ENCODE measurements at places on chromosomes 4 and X. TPM values are rescaled to one million over a fixed set of nuclear protein-coding genes. Genes with fewer than 3 reads are reported as not detected.

- no peak for DNase-seq
These were observed 56.1 kb downstream of the TSPAN5 start for GRCh38 chr4:98602270-98602669.

JAKMIP1 gene
- total RNA-seq: 0.50 TPM

GRCh38 chr4:27350161-27350560 lies 489.5 kb downstream of the STIM2 start:
- DNase-seq: no peak

- DNase-seq: no peak
These were observed 1.1 kb upstream of the GPM6A start for GRCh38 chr4:175813204-175813603.

CC2D2A gene
- 3.8 TPM for total RNA-seq

GRCh38 chrX:130805903-130806302 lies 97.1 kb downstream of the ENOX2 start:
- DNase-seq: no peak

- no peak for DNase-seq
These were observed 34.8 kb downstream of the DOCK11 start for GRCh38 chrX:118530219-118530911.

- DNase-seq: no peak
These were observed 85.0 kb downstream of the TEX13C start for GRCh38 chrX:125404667-125405160.

LEF1 gene
- 0.59 TPM for total RNA-seq

DNA sequence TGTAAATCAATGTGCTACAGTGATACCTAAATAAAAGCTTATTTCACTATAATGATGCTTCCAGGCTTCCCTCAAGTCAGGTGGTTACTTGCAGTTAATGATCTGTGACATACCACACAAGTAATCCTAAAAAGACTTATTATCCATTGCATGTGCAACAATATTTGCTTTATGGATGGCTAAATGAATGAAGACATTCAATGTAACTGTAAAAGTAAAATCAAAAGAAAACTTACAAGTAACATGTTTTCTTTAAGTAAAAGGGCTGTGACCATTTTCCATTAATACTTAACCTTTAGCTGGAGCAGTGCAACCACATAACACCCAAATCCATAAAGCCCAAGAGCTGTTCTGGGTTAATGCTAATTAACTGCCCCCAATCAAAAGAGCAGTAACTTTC lies 42.6 kb downstream of the RAB28 start:
- no peak for DNase-seq

TNMD gene
- not detected for total RNA-seq

GRCh38 chr4:150720973-150721518 lies 139.1 kb downstream of the MAB21L2 start:
- no peak for DNase-seq

GRCh38 chr4:147576084-147576483 lies 41.1 kb upstream of the TMEM184C start:
- DNase-seq: no peak

GUCY2F gene
- total RNA-seq: under 0.01 TPM

NAP1L2 gene
- total RNA-seq: 0.17 TPM

- DNase-seq: no peak
These were observed 30.7 kb upstream of the SGMS2 start for GRCh38 chr4:107793996-107794395.

KLKB1 gene
- 73.7 TPM for total RNA-seq

SPANXA1 gene
- total RNA-seq: not detected

DNA sequence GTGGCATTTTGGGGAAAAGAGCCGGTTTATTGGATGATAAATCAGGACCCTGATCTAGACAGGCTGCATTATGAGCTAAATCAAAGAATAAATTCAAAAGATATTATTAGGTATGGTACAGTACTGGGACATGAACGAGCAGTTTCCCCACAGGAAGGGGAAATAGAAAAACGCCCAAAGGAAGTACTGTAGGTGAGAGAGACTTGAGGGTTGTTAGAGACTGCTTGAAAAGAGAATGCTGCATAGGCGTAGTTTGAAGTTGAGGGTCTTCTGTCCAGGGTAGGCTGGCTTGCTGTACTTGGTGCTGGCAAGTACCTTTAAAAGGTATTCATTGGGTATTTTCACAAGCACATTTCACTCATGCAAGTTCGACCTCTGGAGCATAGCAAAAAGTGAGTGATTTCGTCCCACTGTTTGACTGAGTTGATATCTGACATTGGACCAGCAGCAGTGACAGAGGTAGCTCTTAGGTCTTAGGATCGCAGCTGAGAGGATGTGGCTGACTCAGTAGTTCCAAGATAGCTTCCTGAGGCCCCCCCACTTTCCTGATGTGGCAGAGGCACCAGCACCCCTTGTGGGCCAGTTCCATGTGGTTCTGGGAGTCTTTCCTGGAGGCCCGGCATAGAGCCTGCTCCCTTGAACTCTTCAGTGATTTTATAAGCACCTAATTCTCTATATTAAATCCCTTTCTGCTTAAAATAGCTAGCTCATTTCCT lies 64.3 kb downstream of the TMEM131L start:
- DNase-seq: no peak

- DNase-seq: no peak
These were observed 36.9 kb upstream of the MAN2B2 start for GRCh38 chr4:6538111-6538510.

- no peak for DNase-seq
These were observed 174.6 kb downstream of the PRR32 start for GRCh38 chrX:126994032-126994600.

GRCh38 chr4:73446336-73446938 lies 10.4 kb downstream of the AFP start:
- DNase-seq: no peak

DNA sequence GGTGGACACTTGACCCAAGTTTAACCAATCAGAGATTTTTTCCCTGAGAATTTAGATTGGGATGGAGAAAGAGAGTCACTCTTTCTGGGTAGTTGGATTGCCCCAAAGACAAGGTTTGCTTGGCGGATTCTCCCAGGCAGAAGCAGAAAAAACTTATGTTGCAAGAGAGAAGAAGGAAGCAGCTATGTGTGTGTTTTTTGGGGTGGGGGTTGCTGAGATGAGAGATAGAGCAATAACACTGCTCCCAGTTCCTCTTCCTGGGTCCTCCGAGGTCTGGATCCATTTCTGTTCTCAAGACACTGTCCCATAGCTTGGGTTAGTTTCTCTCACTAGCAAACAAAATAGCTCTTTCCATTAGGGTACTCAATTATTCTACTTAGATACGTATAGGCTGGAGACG lies 222.1 kb downstream of the STIM2 start:
- DNase-seq: no peak

DNA sequence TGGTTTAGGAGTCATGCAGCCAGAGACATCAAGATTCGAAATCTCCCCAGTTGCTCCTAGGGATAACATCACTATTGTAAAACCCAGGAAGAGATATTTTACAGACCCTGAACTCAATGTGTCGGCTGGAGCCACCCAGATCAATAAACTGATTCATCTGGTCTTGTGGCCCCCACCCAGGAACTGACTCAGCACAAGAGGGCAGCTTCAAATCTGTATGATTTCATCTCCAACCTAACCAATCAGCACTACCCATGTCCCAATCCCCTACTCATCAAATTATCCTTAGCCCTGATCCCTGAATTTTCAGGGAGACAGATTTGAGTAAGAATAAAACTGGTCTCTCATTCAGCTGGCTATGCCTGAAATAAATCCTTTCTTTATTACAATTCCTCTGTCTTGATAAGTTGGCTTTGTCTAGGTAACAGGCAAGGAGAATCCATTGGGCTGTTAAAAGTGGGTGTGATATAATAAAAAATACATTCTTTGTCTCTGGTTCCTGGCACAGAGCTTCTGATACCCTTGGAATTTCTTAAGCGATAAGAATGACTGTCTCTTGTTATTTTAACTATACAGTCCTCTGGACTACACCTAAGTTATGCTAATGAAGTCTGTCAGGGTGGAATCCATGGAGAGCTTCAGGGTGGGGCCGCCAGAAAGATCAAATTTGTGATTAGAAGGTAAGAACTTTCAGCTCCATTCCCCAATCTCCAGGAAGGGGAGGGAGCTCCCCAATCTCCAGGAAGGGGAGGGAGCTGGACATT lies 44.3 kb upstream of the TNIP3 start:
- no peak for DNase-seq

DNA sequence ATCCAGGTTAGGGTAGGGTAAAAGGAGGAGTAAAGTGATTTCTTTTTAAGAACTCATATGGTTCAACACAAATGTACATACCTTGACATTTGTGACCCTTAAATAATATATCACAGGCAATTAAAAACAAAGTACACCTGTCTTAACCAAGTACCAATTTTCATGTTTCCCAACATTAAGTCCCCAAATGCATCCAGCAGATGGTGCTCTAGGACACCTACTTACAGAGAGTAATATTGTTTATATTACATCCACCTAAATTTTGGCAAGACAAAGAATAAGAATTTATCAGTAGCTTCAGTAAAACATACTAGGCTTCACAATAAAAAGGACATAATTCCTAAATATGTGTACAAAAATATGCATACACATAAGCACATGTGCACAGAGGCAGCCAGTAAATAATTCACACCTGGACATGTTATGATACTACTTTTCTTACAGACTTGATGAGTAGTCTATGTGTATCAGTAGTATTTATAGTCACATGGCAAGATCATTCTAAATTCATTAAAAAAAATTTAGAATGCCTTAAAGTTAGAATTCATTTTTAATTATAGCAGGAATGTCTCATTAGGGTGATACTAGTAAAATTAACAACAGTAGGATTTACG lies 219.7 kb downstream of the DCLK2 start:
- no peak for DNase-seq

OTC gene
- total RNA-seq: 67.9 TPM

GRCh38 chrX:15913146-15913545 lies 58.5 kb upstream of the AP1S2 start:
- no peak for DNase-seq

DNA sequence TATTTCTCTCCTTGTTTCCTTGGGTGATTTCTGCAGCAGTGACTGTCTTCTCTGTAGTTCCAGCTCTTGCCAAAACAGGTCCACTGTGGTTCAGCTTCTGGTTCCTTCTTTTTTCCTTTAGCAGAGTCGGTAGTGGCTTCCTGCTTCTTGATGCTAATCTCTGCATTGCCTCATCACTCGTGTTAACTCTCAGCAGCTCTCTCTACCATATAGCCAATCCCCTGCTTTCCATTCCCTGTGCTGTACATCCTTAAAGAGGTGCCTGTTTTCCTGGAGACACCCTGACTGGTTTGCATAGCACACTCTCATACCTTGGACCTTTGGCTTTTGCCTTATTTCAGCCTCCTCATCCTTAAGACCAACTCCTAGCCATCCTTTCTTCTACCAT lies 191.2 kb upstream of the LNX1 start:
- DNase-seq: no peak

DNA sequence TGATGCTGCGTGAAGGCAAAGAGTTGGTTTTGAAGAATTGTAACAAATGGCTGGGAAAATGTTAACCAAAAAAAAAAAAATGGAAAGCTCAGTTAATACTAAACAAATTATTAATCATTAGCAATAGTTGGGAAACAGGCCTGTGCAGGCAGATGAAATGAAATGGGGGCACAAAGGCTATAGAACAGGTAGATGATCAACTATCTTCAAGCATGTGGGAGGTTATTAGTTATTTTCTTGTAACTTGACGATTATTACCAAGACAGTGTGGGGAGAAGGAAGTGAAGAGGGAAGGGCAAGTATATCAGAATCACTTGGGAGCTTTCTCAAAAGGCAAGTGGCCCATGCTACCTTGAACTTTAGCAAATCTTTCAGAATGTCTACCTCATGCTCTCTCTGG lies 351.9 kb downstream of the BCOR start:
- DNase-seq: no peak

DNA sequence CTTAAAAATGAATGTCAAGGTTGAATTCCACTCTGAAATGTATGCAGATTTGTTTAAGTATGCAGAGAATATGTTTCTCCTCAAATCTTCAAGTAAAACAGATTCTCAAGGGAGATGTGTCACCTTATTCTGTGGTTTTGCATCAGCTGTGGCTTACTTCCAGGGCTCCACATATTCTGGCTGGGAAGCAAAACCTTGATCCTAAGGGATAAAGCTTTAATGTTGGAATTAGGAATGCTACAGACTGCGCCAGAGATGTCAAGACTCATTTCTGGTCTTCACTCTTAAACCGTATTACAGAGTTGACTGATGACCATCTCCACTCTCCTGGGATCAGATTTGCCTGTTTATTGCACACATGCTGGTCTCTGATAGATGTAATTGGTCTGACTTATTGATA lies 143.9 kb upstream of the DIPK2B start:
- DNase-seq: no peak

GRCh38 chr4:149441338-149441737 lies 374.3 kb downstream of the IQCM start:
- no peak for DNase-seq

DNA sequence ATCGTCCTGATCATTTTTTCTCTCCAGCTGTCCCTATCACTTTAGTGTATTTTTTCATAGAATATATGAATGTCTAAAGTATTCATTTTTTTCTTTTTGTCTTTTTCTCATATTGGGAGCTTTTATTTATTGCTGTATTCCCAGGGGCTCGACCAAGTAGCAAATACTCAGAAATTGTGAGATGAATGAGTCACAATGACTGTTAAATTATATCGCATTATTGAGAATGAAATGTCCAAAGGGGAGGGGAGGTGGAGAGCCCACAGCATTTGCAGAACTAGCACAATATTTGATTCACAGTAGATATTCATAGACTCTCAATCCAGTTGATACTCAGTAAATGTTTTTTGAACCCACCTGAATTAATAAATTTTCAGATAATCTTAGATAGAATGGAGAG lies 543.6 kb upstream of the FAM241A start:
- no peak for DNase-seq

PNMA5 gene
- total RNA-seq: 0.09 TPM

- DNase-seq: no peak
These were observed 8.0 kb downstream of the SUPT20HL2 start for GRCh38 chrX:24305905-24306304.

GRCh38 chr4:173259310-173259709 lies 74.8 kb downstream of the HMGB2 start:
- no peak for DNase-seq

GRCh38 chrX:114580336-114580735 lies 3.5 kb upstream of the HTR2C start:
- no peak for DNase-seq

DNA sequence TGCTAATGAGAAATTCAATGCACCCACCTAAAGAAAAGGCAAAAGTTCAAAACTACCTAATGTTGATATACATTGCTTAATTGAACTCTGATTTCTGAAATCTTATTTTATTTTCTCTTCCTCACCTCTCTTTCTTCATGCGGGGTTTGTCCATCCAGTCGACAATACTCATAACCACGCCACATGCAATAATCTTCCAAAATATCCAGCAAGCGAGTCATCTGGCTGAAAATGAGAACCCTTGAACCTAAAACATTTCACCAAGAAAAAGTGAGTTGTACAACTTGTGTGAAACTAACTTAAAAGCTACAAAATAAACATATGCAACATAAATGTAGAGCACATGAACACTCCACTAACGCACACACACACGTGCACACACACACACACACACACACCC lies 26.7 kb downstream of the SMARCA1 start:
- no peak for DNase-seq

- no peak for DNase-seq
These were observed 54.8 kb downstream of the PPP2R2C start for GRCh38 chr4:6417516-6418050.

All from liver (tissue), 10 donors.